ENCODE measurements at places on chromosomes 7 and 10.
A peak's percentile ranks its signal among the peaks of the same experiment; 100 is the strongest.

DNA sequence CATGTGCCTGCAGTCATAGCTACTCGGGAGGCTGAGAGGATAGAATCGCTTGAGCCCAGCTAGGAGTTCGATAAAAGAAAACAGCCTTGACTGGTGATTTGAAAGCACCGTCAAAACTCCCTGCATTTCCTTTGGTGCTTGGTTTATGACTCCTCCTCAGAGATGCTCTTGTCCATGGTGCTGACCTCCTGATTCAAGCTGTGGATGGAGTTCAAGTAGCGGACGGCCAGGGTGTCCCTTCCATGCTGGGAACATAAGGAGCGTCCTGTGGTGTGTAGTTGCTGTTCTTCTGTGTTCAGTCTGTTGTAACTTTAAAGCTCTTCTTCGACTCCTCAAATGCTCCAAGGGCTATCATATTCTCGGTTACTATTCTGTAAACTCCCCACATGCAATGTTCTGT, 382.5 kb upstream of the KIAA1217 start:
- DNase-seq: peak; percentile 2

GRCh38 chr10:19730907-19731217, 85.4 kb upstream of the PLXDC2 start:
- no peak for DNase-seq

- no peak for DNase-seq
Observed at GRCh38 chr7:132609906-132610520, 33.7 kb upstream of the PLXNA4 start.

DNA sequence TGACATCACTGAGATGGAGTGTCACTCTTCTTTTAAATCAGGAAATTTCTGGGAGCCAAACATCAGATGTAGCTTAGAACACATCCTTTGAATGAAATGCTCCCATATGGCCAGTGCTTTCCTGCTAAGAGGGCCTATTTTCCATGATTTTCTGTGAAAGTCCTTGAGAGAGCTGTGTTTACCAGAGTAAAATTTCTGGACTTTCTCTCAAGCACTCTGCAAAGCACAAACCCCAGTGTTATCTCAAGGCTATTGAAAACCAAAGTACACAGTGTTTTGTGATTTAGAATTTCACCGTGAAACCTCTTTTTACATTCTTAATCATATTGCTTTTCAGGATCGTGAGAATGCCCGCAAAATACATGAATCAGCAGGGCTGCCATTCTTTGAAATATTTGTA, 54.0 kb downstream of the PAPSS2 start:
- DNase-seq: no peak

DNA sequence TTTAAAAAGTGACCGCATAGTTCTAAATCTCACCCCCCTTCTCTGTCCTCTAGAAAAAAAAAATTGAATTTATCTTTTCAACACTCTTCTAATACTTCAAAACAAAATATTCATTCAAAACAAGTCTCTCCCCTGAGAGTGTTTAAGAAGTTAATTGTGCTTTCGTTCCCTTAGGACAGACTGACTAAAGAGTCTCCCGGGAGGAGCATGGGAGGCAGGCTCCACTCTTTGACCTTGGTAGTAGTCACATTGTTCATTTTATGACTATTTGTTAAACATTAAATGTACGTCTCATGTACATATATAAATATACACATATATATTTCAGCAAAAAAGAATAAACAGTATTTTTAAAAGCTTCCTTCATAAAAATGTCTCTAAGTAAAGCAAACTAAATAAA, 35.3 kb upstream of the SPOCK2 start:
- DNase-seq: no peak

DNA sequence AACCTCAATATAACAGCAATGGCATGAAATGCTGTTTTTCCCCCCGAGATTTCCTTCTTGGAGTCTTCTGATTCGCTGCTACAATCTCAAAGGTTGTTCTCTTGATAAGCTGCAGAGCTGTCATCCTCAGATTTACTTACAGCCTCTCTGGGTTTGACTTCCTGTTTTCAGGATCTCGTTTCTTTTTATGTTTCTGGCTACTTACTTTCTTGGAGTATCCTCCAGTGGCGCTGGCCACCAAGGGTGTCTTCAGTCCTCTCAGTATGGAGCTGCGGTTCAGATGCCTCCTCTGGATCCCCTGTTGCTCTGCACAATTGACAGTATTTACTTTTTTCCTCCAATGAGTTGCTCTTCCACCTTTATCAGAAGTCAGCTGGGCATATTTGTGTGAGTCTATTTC, 152.0 kb upstream of the TMEM72 start:
- no peak for DNase-seq

GRCh38 chr7:2019711-2020511, 212.8 kb downstream of the MAD1L1 start:
- DNase-seq: peak; percentile 13

DNA sequence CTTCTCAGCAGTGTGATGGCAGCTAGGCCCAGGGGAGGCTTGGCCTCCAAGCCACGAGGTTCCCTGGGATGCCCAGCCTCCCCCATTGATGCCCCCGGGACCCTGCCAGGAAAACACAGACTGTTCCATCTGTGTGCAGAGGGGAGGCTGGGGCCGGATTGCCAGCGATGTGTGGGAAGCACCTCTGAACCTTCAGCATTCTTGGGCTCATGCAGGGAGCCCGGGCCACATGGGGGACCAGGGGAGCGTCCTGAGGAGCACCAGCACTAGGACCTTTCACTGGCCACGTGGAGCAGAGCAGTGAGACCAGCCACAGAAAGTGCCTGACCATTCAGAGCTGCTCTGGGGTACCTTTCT, 2.6 kb downstream of the IMPDH1 start:
- no peak for DNase-seq

- DNase-seq: no peak
Observed at GRCh38 chr10:104935656-104936055, 294.6 kb downstream of the SORCS3 start.

DNA sequence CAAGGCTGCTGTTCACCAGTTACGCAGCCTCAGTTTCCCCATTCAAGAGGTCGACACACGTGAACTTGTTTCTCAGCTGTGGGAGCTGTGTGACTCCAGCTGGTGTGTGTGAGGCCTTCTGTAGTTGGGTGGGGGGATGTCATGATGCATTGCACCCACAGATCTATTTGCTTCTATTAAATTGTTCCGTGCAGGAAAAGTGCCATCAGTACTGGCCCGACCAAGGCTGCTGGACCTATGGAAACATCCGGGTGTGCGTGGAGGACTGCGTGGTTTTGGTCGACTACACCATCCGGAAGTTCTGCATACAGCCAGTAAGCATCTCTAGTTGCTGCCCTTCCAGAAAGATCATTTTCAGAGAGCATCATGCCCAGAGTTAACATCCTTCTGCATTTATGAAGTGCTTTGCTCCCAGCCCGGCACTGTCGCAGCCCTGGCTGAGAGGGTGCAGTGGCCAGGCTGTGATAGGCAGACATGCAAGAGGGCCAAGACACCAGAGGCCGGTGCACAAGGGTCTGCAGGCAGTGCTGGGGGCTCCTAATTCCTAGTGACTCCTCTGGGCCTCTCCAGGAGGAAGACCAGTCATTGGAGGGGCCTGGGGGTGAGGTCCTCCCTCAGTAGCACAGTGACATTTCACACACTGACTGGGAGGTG, 60.2 kb downstream of the MKI67 start:
- DNase-seq: no peak

- DNase-seq: no peak
Observed at GRCh38 chr10:95517536-95518454, 43.4 kb downstream of the SORBS1 start.

- no peak for DNase-seq
Observed at GRCh38 chr10:4825456-4825867, 545 bp upstream of the AKR1E2 start.

DNA sequence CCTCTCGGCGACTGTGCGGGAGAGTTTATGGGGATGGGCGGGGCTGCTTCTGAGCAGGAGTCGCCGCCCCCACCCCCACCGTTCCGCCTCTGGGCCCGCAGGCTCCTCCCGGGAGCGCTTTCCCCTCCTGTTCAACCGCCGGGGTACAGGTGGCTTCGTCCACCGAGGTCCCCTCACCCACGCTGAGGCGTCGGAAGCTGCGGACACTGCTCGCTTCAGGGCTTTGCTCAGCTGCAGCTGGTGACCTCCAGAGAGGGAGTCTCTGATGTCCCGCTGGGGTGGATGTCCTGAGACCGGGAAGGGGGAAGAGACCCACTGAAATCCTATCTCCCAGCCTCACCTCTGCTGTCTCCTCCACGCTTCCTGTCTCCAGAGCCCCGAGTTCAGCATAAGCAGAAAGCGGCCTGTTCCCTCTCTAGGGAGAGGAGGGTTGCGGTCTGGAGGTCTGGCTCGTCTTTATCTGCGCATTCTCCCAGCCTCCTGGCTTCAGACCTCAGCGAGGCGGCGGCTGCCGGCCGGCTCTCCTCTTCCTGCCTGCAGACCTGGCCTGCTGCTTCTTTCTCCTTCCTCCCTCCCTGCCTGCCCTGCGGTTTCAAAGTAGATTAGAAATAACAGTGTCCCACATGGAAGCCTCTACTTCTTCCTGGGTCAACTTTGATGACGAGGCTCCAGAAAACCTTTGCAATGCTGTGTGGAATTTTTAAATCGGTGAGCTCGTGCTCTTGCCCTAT, 1.8 kb downstream of the CYP2E1 start:
- no peak for DNase-seq

DNA sequence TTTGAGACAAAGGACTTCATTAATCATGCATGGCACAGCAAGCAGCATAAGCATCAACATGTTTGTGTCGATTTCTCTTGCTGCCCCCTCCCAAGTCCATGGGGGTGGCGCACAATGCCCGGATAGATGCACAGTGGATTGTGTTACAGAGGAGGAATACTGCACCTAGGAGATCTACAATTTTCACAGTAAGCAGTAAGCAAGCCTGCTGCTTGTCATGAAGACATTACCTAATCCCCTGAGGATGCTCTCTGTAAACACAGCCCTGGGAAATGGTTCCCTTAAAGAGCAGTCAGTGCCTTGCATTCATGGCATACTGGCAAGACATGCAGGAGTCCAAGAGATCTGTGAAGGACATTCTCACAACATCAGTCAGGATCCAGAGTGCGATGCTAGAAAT, 137.7 kb downstream of the ETV1 start:
- no peak for DNase-seq

GRCh38 chr7:20591058-20591457, 24.4 kb upstream of the ABCB5 start:
- no peak for DNase-seq

GRCh38 chr10:15201589-15202300, 33.3 kb upstream of the NMT2 start:
- DNase-seq: no peak

GRCh38 chr10:99143011-99143410, 92.6 kb downstream of the HPSE2 start:
- no peak for DNase-seq

GRCh38 chr7:96723622-96724021, 14.0 kb upstream of the SEM1 start:
- no peak for DNase-seq

GRCh38 chr10:8054244-8054493, 319 bp upstream of the GATA3 start:
- DNase-seq: no peak

DNA sequence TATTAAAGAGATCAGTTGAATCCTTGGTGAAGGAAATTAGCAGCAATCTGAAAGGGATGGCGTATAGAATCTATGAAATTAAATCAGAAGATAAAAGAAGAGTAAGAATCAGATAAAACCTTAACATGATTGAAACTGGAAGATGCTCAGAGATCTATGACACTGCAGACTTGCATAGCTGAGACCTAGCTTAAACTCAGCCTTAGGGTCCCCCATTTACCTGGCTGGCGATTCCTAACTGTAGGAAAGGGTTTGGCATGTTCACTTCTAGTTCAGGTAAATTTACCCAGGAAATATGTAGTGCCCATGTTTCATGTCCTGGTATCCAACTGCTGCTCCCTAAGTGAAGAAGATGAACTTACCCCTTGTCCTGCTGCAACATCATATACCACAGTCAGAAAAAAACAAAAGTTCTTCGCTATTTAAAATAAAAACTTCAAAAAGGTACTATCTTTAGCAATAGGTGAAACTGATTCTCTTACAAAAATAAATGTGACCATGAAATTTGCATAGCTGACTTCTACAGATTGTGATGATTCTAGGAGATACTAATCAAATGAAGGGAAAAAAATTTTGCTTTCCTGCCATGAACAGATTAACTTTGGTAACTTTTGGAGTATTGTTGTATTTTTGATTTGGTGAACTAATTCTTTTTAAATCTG, 47.8 kb upstream of the TMEM243 start:
- DNase-seq: no peak

- no peak for DNase-seq
Observed at GRCh38 chr7:157577061-157577460, 240.3 kb downstream of the DNAJB6 start.

DNA sequence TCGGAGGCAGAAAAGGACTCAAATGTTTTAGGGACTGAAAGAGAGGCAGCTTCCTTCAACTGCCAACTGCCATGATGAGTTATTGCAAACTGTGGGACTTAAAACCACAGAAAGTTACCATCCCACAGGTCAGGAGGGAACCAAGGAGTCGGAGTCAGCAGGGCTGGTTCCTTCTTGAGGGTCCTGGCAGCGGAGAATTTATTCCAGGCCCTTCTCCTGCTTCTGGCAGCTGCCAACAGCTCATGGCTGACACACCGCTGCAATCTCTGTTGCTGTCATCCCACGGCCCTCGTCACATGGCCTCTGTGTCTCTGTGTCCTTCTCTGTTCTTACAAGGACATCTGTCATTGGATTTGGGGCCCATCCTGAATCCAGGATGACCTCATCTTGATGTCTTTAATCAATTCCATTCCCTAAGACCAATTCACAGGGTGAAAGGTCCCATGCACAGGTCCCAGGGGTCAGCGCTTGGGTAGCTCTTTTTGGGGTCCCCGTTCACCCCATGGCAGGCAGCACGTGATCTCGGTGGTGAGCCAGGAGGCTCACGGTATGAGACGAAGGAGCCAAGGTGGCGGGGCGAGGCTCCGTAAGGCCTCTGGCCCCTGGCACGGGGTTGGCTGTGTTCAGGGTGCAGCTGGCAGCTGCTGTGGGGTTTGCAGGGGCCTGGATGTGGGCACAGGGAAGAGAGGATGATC, 27.4 kb upstream of the PSMG3 start:
- DNase-seq: no peak

DNA sequence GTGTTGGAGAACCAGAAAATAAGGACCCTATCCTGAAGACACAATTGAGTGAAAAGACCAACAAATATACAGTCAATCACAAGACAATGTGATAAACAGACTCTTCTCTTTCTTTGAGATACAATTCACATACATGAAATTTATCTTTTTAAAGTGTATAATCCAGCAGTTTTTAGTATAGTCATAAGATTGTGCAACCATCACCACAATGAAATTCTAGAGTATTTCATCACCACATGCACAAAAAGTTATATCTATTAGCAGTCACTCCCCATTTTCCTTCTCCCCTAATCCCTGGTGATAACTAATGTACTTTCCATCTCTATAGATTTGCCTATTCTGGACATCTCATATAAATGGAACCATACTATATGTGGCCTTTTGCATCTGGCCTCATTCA, 8.2 kb upstream of the SORBS1 start:
- no peak for DNase-seq

- no peak for DNase-seq
Observed at GRCh38 chr7:129536323-129536722, 34.0 kb downstream of the SMKR1 start.

- no peak for DNase-seq
Observed at GRCh38 chr7:112877691-112878460, 87.7 kb upstream of the TMEM168 start.
